ENCODE measurements at places on chromosomes 5 and 9.
A peak's percentile ranks its signal among the peaks of the same experiment; 100 is the strongest.

DNA sequence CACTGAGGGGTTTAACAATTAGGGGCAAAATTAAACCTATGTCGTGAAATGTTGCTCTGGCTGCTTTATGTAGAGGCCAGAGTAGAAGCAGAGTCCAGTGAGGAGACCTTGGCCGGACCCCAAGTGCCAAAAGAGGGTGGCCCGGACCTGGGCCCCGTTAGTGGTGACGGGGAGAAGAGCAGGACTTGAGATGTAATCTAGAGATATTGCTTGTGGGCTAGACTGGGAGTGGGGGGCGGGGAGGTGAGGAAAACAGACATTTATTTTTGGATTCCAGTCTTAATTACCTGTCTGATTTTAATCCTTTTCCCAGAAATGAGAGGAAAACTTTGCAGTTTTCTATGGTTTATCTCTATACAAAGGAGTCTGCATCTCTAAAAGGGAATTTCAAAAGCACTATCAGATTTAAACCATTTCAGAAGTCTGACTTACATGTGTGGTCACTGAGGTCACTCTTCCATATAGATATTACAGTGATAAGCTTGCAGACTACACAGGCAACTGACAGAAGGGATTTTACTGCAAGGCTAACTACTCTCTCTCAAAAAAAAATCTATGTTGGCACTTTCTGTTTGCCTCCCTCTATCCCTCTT, 108.1 kb downstream of the MED27 start:
- H3K27ac ChIP-seq, result no peak overlapping the region
- H3K36me3 ChIP-seq, result no peaks in the 10 kb centered on the region
- peaks cover 7% of the 10 kb centered on the region for H3K27me3 ChIP-seq
- H3K4me3 ChIP-seq, result no peak overlapping the region
- no peak for DNase-seq

GRCh38 chr9:19408316-19408692, 505 bp upstream of the ACER2 start:
- peaks cover 14% of the 10 kb centered on the region for H3K4me1 ChIP-seq
- peaks cover 6% of the 10 kb centered on the region for H3K27me3 ChIP-seq
- no peak overlapping the region for H3K27ac ChIP-seq
- H3K36me3 ChIP-seq, result peaks cover 4% of the 10 kb centered on the region
- peak; percentile 37 for DNase-seq

GRCh38 chr5:38462976-38463633, 93.3 kb downstream of the LIFR start:
- H3K4me3 ChIP-seq, result no peak overlapping the region
- no peak for DNase-seq
- H3K36me3 ChIP-seq, result no peaks in the 10 kb centered on the region
- no peaks in the 10 kb centered on the region for H3K27me3 ChIP-seq
- no peak overlapping the region for H3K27ac ChIP-seq
- no peaks in the 10 kb centered on the region for H3K4me1 ChIP-seq

GRCh38 chr5:54695198-54695966, 177.8 kb downstream of the SNX18 start:
- no peaks in the 10 kb centered on the region for H3K4me1 ChIP-seq
- no peak overlapping the region for H3K27ac ChIP-seq
- no peak overlapping the region for H3K4me3 ChIP-seq
- DNase-seq, result no peak
- H3K36me3 ChIP-seq, result no peaks in the 10 kb centered on the region

- H3K4me3 ChIP-seq, result no peak overlapping the region
- no peaks in the 10 kb centered on the region for H3K27me3 ChIP-seq
- no peaks in the 10 kb centered on the region for H3K36me3 ChIP-seq
- no peaks in the 10 kb centered on the region for H3K4me1 ChIP-seq
- no peak overlapping the region for H3K27ac ChIP-seq
These were observed 1682.4 kb downstream of the MAT2B start for GRCh38 chr5:165187815-165188214.

GRCh38 chr5:38595132-38595745, 38.8 kb upstream of the LIFR start:
- H3K27me3 ChIP-seq, result no peaks in the 10 kb centered on the region
- no peak overlapping the region for H3K4me3 ChIP-seq
- no peak overlapping the region for H3K27ac ChIP-seq
- no peak for DNase-seq
- H3K36me3 ChIP-seq, result no peaks in the 10 kb centered on the region
- no peaks in the 10 kb centered on the region for H3K4me1 ChIP-seq

- DNase-seq, result no peak
- H3K4me3 ChIP-seq, result no peak overlapping the region
- H3K4me1 ChIP-seq, result no peaks in the 10 kb centered on the region
- H3K36me3 ChIP-seq, result no peaks in the 10 kb centered on the region
These were observed 893.2 kb downstream of the DTWD2 start for GRCh38 chr5:118095115-118095514.

DNA sequence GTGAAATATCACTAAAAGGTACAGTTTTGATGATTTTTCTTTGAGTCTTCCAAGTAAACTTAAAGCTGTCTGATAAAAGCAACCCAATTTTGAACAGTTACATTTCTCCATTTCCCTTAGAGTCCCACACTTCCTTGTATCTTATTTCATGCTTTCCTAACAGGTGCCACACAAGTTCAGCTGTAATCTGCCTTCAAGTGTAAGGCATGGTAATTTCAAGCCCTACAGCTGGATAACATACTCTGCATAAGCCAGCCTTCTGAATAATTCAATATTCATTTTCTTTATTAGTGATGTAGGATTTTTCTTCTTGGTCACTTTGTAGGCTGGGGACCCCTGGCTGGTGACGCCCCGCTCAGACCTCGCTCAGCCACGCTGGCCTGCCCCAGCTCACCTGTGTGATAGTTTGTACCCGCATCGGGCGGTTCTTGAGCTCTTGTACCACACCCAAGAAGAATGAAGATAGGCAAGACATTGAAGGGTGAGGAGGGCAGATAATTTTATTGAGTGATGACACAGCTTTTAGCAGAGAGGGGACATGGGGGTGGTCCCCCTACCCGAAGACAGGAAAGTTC, 34.0 kb downstream of the SOX30 start:
- no peaks in the 10 kb centered on the region for H3K36me3 ChIP-seq
- H3K4me3 ChIP-seq, result no peak overlapping the region
- no peaks in the 10 kb centered on the region for H3K4me1 ChIP-seq
- no peak for DNase-seq

DNA sequence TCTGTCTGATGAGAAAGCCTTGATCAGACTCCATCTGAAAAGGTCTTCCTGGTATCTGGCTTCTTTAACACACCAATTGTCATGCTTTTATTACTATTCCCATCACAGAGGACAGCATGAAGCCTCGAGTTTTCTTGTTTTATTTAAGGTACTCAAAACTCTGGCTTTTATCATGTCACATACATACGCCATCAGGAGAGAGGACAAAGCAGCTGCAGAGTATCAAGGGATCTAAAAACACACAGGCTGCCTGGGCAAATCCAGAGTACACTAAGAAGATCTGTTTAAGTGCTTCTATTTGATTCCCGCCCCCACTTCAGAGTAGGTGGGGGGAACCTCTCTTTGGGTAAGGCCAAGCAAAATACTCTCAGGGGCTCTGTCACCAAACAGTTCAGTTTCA, 277.2 kb downstream of the SPOCK1 start:
- H3K27me3 ChIP-seq, result no peaks in the 10 kb centered on the region
- DNase-seq, result no peak
- no peaks in the 10 kb centered on the region for H3K36me3 ChIP-seq
- H3K4me1 ChIP-seq, result no peaks in the 10 kb centered on the region
- no peak overlapping the region for H3K4me3 ChIP-seq

GRCh38 chr5:180825768-180826525, 23.3 kb upstream of the MGAT1 start:
- H3K4me3 ChIP-seq, result no peak overlapping the region
- DNase-seq, result no peak
- no peak overlapping the region for H3K27ac ChIP-seq
- no peaks in the 10 kb centered on the region for H3K4me1 ChIP-seq

DNA sequence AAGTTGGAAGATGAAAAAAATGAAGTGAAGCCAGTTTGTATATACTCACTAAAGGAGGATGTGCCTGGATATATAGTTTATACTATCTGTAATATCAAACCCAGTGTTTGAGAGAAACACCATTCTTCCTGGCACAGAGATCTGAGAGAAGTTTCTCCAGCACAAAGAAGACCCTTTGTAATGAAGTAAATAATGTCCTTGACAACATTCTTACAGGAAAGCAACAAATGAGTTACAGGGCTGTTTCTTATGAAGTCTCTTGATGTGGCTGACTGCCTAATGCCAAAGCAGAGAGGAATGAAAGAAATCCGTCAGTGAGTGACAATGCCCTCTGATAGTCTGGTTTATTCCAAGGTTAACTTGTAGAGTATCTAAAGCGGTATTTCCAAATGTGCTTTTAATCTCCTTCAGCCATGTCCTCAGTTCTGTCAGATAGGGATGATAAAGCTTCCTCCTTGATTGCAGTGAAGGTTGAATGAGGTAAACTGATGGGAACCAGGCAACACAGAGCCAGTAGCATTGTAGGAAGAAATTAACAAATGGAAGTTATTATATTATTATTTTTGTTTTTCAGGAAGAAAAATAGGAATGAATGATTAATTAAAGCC, 123.1 kb upstream of the ZNF608 start:
- no peaks in the 10 kb centered on the region for H3K27me3 ChIP-seq
- H3K4me3 ChIP-seq, result no peak overlapping the region

DNA sequence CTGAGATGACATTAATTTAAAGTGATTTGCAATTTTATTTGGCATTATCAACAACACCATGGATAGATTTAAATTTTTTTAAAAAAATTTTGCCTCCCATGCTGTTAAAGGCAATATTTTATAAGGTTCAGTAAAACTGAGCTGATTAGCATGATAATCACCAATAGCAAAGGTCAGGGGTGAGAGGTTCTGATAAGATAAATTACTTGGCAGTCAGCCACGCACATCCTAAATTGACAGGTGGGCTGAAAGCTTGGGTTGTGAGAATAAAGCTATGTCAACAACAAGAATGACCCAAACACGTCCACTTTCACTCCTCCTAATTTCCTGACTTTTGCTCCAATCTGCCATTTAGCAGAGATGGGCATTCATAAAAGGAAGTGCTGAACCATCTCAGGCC, 127.1 kb downstream of the LHFPL2 start:
- no peak overlapping the region for H3K4me3 ChIP-seq
- H3K4me1 ChIP-seq, result no peaks in the 10 kb centered on the region
- H3K27me3 ChIP-seq, result no peaks in the 10 kb centered on the region
- H3K36me3 ChIP-seq, result no peaks in the 10 kb centered on the region
- H3K27ac ChIP-seq, result no peak overlapping the region

GRCh38 chr5:147359101-147359500, 124.3 kb downstream of the STK32A start:
- H3K27me3 ChIP-seq, result no peaks in the 10 kb centered on the region
- DNase-seq, result no peak
- H3K4me1 ChIP-seq, result no peaks in the 10 kb centered on the region
- no peaks in the 10 kb centered on the region for H3K36me3 ChIP-seq
- H3K4me3 ChIP-seq, result no peak overlapping the region

- no peaks in the 10 kb centered on the region for H3K27me3 ChIP-seq
- peak overlapping the region; percentile 96 for H3K27ac ChIP-seq
- no peaks in the 10 kb centered on the region for H3K36me3 ChIP-seq
- peaks cover 70% of the 10 kb centered on the region for H3K4me1 ChIP-seq
These were observed 11.6 kb downstream of the ABL1 start for GRCh38 chr9:130846487-130847305.

DNA sequence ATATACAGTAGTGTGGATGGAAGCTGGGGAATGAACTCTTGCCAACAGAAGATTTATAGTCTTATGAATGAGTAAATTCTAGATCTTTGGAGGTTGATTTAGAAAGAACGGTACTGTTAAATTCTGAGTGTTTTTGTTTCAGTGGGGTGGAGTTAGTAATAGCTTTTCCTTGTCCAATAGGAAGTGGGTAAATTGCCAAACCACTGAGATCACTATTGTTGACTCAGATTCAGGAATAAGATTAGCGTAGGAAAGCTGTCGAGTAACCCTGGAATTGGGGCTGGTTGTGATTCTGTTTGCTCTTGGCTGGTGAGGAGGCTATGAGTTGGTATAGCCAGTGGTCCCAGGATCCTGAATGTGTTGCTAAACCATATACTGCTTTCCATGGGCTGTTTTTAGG, 155.6 kb downstream of the ARHGAP26 start:
- H3K36me3 ChIP-seq, result no peaks in the 10 kb centered on the region
- no peaks in the 10 kb centered on the region for H3K27me3 ChIP-seq
- no peak overlapping the region for H3K27ac ChIP-seq
- DNase-seq, result no peak

DNA sequence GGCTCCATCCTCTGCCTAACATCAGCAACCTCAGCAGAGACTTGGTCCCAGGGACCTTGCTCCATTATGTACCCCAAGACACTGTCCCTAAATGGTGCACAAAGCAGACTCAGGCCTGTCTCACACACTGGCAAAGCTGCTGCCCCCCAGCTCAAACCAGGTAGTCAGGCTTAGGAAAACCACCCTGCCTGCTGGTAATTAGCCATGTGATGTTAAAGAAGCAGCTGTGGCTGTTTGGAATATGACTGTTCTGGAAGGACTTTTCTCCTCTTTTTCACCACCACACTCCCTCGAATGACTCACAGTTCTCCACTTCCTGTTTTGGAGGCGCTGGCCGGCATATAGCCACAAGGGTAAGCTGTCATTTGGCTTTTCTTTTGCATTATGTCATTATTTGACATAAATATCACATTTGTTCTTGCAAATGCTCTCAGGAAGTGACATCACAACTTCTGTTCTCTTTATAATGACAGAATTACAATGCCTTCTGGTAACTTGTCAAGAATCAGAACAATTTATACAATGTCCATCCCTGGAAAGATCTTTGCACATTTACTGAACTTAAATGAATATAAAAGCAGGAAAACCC, 113.9 kb downstream of the SUSD1 start:
- peaks cover 13% of the 10 kb centered on the region for H3K4me1 ChIP-seq
- no peaks in the 10 kb centered on the region for H3K27me3 ChIP-seq
- H3K36me3 ChIP-seq, result peaks cover 1% of the 10 kb centered on the region
- no peak overlapping the region for H3K4me3 ChIP-seq
- H3K27ac ChIP-seq, result no peak overlapping the region
- DNase-seq, result no peak

DNA sequence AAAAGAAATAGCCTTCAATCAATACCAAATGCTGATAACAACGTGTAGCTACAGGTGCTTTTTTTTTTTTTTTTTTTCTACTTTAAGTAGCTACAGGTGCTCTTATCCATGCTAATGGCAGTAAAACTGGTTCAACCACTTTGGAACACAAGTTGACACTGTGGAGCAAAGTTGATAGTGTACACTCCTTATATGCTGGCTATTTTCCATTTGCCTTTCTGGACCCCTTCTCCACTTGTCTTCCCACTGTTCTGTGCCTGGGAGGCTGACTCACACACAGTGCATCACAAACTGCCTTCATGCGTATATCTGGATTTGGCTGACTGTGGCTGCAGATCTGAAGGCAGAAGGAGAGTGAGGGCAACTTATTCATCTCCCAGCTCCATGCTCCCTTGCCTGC, 247.9 kb downstream of the MSX2 start:
- no peak overlapping the region for H3K4me3 ChIP-seq
- H3K4me1 ChIP-seq, result no peaks in the 10 kb centered on the region
- no peak overlapping the region for H3K27ac ChIP-seq
- no peaks in the 10 kb centered on the region for H3K36me3 ChIP-seq
- H3K27me3 ChIP-seq, result no peaks in the 10 kb centered on the region

DNA sequence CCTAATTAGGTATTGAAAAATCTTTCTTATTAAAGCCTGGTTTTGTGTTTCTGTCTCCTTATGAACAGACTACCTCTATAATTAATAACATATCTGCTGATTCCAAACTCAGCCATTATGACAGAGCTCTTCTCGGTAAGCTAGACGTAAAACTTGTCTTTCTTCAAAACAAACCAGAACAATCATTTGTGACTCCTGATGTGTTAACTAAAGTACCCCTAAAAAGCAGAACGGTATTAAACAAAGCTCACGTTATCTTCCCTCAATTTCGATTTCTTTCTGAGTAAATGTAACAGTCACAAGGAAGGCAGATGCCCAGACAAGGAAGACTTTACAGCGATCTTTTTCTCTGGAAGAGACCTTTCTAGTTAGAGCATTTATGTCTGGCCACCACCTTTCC, 1.8 kb downstream of the SEMA5A start:
- no peaks in the 10 kb centered on the region for H3K36me3 ChIP-seq
- H3K27me3 ChIP-seq, result no peaks in the 10 kb centered on the region
- no peak for DNase-seq
- no peak overlapping the region for H3K27ac ChIP-seq
- H3K4me1 ChIP-seq, result peaks cover 12% of the 10 kb centered on the region

Measured in GM23338 (cell line).